Vagina (tissue), 2 donors: ENCODE measurements at places on chromosomes 1 and 21. TPM values are rescaled to one million over a fixed set of nuclear protein-coding genes. Genes with fewer than 3 reads are reported as not detected.

NR0B2 gene
- total RNA-seq, result not detected

- DNase-seq, result no peak
- no peak overlapping the region for H3K4me3 ChIP-seq
- H3K36me3 ChIP-seq, result no peaks in the 10 kb centered on the region
- no peak overlapping the region for H3K27ac ChIP-seq
- H3K27me3 ChIP-seq, result no peaks in the 10 kb centered on the region
These were observed 823.4 kb upstream of the NEGR1 start for GRCh38 chr1:73105755-73106154.

DNAI4 gene
- total RNA-seq, result 10.3 TPM

DNA sequence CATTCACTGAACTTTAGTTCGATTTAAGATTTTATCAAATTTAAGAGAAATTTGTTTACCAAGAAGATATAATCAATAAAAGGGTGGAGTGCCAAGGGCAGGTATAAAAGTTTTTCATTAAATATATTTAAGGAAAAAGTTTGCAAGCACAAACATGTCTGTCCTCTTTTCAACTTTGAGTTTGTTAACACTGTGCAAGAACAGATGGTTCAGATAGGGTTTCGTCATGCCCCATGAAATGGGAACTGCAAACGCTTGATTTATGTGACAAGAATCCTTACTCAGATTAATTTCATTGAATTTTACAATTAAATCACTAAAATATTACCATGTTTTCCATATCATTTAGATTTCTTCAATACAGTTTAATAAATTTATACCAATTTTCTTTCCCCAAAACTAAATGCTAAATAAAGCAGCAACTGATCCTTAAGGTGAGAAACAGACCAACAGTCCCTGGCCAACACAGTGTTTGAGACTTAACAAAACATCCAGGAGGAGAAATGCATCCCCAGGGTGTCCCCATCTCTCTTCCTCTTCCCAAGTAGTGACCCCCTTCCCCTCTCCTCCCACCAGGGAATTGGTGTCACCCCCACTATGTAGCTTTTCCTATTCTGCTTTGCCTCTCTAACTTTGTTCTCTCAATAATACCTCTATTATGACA is 292.9 kb downstream of the LTN1 start:
- no peaks in the 10 kb centered on the region for H3K27me3 ChIP-seq
- DNase-seq, result no peak
- H3K4me1 ChIP-seq, result peaks cover 14% of the 10 kb centered on the region
- no peak overlapping the region for H3K4me3 ChIP-seq

DNA sequence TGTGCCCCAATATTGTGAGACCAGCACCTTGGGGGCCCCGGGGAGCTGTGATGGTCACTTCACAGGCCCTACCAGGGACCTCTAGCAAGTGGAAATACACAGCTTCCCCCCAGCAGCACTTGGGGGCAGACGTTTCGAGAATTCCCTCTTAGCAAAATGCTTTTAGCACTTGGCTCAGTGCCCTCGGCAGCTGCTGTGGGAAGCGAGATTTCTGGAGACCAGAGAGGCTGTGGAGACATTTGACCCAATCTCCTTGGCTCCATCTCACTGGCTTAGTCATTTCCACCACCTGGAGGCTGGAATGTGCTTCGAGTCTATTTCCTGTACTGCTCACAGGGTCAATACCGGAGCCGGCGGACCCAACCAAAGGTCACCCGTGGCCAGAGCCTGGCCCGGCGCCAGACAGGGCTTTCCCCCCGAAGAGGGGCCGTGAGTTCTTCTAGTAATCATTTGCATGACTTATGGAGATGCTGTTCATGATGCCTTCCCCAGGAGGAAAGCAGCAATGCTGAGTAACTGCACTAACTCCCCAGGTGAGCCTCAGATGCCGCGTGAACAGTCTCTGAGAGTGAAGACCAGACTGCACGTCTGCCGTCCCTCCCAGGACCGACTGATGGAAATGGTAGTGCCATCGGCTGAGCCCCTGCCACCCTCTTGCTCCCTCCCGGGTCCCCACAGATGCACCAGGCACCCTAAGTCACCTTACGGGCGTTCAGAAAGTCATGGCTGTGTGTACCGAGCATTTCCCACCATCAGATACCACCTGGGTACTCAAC is 4.4 kb upstream of the C2CD2 start:
- peaks cover 54% of the 10 kb centered on the region for H3K4me1 ChIP-seq
- H3K36me3 ChIP-seq, result no peaks in the 10 kb centered on the region
- no peak overlapping the region for H3K4me3 ChIP-seq
- DNase-seq, result no peak
- peak overlapping the region; percentile 79 for H3K27ac ChIP-seq

CAPN9 gene
- not detected for total RNA-seq

- H3K27me3 ChIP-seq, result no peaks in the 10 kb centered on the region
- DNase-seq, result no peak
- no peak overlapping the region for H3K4me3 ChIP-seq
- no peaks in the 10 kb centered on the region for H3K36me3 ChIP-seq
- H3K27ac ChIP-seq, result no peak overlapping the region
These were observed 7.7 kb upstream of the SAMD13 start for GRCh38 chr1:84293766-84294165.

DNA sequence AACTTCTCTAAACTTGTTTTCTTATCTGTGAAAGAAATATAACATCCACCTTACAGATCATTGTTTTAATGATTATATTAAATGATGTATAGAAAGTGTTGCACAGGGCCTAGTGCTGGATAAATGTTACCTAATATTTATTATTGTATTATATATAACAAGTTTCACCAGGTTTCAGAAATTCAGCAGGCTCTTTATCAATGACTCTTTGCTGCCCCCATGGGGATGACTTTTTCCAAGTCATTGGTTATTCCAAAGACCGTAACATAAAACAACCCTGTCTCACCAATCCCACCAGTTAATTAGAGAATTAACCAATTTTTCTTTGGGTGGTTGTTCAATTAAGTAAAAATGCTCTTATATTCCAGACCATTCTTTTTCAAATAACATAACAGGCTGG is 7.3 kb upstream of the DEDD start:
- no peaks in the 10 kb centered on the region for H3K4me1 ChIP-seq
- DNase-seq, result no peak
- no peaks in the 10 kb centered on the region for H3K36me3 ChIP-seq
- H3K4me3 ChIP-seq, result no peak overlapping the region
- no peaks in the 10 kb centered on the region for H3K27me3 ChIP-seq
- no peak overlapping the region for H3K27ac ChIP-seq

PRRX1 gene
- total RNA-seq, result 108 TPM

NTNG1 gene
- 6.6 TPM for total RNA-seq

RNASEL gene
- total RNA-seq, result 5.4 TPM

- no peak for DNase-seq
- H3K4me1 ChIP-seq, result no peaks in the 10 kb centered on the region
- H3K36me3 ChIP-seq, result no peaks in the 10 kb centered on the region
These were observed 1577.0 kb downstream of the NCAM2 start for GRCh38 chr21:22575165-22575584.

DNA sequence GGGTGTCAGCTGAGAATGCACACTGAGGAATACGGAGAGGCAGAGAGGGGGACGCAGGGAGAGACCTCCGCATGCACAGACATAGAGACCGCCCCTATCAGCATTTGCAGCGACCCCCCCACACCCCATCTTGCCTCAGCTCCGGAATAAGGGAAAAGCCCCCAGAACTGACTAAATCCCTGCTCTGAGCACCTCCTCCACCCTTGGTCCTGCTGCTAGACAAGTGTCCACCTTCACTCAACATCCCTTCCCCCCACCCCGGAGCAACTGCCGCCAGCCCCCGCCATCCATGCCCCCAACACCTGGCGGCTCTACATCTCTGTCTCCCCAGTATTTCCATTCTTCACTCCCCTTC is 769 bp downstream of the SV2A start:
- H3K4me1 ChIP-seq, result peaks cover 27% of the 10 kb centered on the region
- no peak for DNase-seq
- no peaks in the 10 kb centered on the region for H3K27me3 ChIP-seq
- peak overlapping the region; percentile 69 for H3K4me3 ChIP-seq
- peak overlapping the region; percentile 48 for H3K27ac ChIP-seq

GRCh38 chr1:9420835-9421532 is 118.3 kb upstream of the SLC25A33 start:
- no peaks in the 10 kb centered on the region for H3K27me3 ChIP-seq
- DNase-seq, result no peak
- H3K36me3 ChIP-seq, result no peaks in the 10 kb centered on the region

AMY2A gene
- not detected for total RNA-seq

DNA sequence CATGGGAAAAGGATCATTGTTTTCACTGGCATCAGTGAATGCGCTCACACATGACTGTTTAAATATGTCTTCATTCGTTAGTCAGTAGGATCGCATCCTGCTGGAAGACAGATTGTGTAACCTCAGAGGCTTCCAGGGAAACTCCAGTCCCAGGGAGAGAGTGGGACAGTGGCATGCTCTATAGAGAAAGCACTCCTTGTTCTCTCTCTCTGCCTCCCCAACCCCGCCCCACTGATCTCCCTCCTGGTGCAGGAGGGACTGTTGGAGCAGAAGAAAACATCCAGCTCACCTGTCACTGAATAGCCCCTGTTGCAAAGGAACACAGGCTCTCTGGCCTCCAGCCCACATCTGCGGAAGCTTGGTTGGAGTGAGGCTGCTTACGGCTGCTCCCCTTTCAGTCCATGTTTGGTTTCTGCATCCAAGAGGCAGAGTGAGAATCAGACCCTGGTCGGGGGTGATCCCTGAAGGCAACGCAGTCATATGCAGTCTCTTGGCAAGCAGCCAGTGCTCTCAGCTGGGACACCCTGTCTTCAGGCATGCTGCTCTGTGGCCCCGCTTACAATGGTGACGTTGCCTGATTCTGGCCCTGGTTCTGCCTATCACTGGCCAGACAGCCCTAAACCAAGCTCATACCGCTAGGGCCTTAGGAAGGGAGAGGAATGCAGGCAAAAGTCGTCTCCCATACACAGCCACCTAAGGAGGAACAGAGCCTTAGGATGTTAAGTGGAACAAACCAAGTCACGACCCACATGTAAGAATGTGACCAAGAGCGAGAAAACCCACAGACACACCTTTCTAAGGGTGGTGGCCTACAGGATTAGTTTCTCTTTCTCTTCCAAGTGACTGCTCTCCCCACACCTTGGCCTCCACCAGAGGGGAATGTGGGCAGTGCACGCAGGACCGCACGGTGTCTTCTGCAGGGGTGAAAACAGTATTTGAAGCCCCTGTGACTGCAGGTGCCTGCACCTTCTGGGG is 39.7 kb downstream of the BACE2 start:
- H3K4me3 ChIP-seq, result no peak overlapping the region
- no peaks in the 10 kb centered on the region for H3K36me3 ChIP-seq
- H3K4me1 ChIP-seq, result peaks cover 4% of the 10 kb centered on the region
- DNase-seq, result no peak

GRCh38 chr1:153667439-153667838 is 3.4 kb downstream of the ILF2 start:
- no peak overlapping the region for H3K4me3 ChIP-seq
- peaks cover 6% of the 10 kb centered on the region for H3K36me3 ChIP-seq
- no peak overlapping the region for H3K27ac ChIP-seq
- no peaks in the 10 kb centered on the region for H3K27me3 ChIP-seq
- DNase-seq, result no peak

F13B gene
- not detected for total RNA-seq

DNA sequence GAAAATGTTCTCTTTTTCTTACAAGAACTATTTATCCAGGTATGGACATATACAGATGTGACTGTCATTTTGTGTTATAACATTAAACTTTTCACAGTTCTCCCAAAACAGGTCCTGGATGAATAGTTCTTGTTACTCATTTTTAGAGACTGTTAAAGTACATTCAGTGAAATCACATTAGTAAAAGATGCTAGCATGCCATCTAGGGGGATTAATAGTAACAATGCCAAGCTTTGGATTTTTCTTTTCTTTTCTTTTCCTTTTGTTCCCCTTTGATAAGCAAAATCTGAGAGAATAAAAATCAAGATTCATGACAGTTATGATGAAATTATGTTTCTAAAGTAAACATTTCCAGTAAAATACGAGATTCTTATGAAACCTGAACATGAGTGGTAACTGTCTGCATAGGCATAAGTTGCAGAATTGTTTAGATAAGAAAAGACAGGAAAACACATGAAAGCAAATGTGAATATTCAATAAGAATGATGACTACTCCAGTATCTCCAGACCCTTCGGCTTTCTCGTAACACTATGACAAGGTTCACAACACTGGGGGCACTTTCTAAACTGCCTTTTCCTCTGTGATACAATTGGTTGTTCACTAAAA is 77.5 kb downstream of the TPR start:
- H3K4me1 ChIP-seq, result no peaks in the 10 kb centered on the region
- H3K36me3 ChIP-seq, result no peaks in the 10 kb centered on the region
- H3K4me3 ChIP-seq, result no peak overlapping the region

GJC2 gene
- total RNA-seq, result 4.4 TPM

NEGR1 gene
- 19.2 TPM for total RNA-seq

- H3K4me3 ChIP-seq, result no peak overlapping the region
- no peaks in the 10 kb centered on the region for H3K36me3 ChIP-seq
- DNase-seq, result no peak
These were observed 31.1 kb upstream of the MACF1 start for GRCh38 chr1:39173119-39173994.

DDAH1 gene
- 10.3 TPM for total RNA-seq

DNA sequence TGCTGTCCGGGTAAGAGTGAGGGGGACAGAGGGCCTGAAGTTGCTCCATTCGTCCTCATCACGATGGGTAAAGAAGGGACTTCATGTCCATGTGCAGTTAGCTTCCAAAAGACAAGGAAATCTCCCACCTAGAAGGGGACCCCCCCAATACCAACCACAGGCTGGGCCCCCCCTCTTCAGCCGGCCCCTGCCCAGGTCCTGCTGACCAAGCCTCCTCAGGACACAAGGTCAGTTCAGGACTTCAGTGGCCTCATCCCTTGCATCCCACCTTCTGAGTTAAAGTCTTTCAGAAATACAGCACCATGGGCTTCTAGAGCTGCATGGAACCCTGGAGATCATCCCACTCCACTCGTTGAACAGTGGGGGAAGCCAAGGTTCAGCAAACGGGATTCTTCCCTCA is 115.4 kb upstream of the ERG start:
- no peak overlapping the region for H3K27ac ChIP-seq
- H3K4me1 ChIP-seq, result no peaks in the 10 kb centered on the region
- H3K4me3 ChIP-seq, result no peak overlapping the region
- DNase-seq, result no peak

GRCh38 chr1:96358057-96358456 is 363.5 kb upstream of the PTBP2 start:
- H3K36me3 ChIP-seq, result no peaks in the 10 kb centered on the region
- no peak overlapping the region for H3K4me3 ChIP-seq
- DNase-seq, result no peak
- H3K27me3 ChIP-seq, result no peaks in the 10 kb centered on the region
- H3K27ac ChIP-seq, result no peak overlapping the region

VSIG8 gene
- not detected for total RNA-seq

SYT14 gene
- total RNA-seq, result 0.49 TPM
